Stimulated activated CD8-positive, alpha-beta memory T cell treated with anti-CD3 and anti-CD28 coated beads, Interleukin-15, amount 100 ng/mL, for 1 hour (primary cell): ENCODE measurements at places on chromosomes 3 and 15.

- no peak for DNase-seq
Measured at GRCh38 chr3:176321099-176321498, 876.2 kb downstream of the TBL1XR1 start.

DNA sequence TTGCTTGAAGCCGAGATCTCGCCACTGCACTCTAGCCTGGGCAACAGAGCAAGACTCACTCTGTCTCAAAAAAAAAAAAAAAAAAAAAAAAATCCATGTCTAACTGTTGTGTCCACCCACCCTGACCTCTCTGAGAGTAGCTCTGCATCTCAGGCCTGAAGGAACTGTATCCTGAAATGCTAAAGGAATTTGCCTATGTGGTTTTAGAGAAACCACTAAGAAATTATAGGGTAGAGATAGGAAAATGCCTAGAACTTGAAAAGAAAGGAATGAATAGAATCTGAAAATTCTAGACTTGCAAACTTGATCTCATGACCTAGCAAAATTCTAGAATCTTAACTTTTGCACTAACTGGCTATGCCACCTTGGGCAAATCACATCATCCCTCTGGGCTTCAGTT lies 217.5 kb upstream of the ROPN1 start:
- no peak for DNase-seq

DNA sequence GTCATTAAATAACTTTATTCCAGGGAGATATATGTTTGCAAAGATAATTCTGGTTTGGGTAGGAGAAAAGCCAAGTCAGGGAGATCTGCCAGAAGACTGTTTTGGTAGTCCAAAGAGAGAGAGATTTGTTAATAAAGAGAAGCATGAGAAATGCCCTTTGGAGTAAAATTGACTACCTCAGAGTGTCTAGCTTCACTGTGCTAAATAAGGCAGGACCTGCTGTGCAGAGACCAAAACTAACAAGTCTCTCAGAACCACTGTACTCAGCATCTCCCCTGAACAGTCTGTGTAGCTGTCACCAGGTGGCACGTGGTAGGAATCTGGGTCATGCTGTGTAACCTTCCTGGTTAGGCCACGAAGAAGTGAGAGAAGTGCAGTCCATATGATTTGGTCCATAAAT lies 31.6 kb upstream of the SLC35G2 start:
- DNase-seq: no peak

GRCh38 chr3:154112146-154112852 lies 8.9 kb upstream of the ARHGEF26 start:
- DNase-seq: no peak

GRCh38 chr3:87209111-87209510 lies 18.0 kb upstream of the CHMP2B start:
- DNase-seq: no peak

DNA sequence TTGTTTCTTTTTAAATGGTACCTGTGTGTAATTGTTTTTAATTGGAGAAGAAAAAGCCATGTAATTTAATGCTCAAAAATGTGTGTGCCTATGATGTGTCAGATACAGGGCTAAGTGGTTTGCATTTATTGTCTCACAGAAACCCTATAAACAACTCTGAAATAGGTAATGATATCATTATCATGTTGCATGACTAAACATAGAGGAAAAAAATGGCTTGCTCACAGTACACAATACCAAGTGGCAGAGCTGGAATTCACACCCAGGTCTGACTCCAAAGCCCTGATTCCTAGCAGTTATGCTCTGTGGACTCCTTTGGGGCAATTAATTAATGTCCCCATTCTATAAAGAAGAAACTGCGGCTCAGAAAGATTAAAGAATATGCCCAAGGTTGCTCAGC lies 237.4 kb upstream of the TRIM42 start:
- DNase-seq: no peak

DNA sequence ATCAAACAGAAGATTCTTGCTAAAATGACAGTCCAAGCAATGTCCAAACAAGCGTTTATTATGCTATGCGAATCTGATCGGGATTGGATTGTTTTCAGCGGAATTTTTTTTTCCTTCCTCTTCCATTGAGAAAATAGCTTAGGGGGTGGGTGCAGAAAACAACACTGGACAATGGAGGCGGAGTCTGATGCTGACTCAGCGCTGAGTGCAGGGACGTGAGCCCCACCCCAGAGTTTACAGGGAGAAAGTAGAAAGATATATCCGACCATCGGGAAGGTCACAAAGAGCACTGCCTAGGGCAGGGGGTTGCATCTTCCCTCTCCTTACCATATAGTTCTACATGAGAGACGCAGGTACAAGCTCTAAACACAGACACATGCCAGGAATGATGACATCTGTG lies 117.0 kb downstream of the FOXP1 start:
- DNase-seq: no peak

DNA sequence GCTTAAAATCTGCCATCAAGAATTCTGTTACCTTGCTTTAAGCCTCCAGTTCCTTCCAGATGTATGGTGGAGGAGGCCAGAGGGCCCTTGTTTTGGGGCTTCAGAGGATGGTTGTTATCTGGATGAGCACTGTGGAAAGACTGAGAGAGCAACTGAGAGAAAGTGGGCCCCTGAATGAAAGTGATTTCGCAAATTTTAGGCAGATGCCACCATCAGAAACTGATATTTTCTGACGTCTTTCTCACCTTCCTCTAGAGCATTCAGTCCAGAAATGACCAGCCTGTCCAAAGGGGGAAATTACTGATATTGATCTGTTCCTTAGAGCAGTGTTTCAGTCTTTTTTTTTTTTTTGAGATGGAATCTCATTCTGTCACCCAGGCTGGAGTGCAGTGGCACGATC lies 13.4 kb downstream of the B3GNT5 start:
- no peak for DNase-seq

DNA sequence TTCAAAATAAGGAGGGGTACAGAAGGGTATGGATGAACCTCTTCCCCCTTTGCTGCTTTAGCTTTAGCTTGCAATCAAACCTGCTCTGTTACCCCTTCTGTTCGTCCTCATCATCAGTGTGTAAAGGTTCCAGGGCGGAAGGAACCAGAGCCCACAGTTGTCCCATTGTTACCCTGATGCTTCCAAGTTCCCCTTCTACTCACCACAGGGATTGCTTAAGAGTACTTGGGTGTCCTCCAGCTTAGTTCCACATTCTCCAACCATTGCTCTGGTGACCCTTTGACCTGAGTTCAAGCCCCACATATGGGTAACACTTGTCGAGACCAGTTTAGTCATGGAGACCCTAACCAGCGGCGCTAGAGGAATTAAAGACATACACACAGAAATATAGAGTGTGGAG lies 1080.1 kb upstream of the ALCAM start:
- no peak for DNase-seq

GRCh38 chr3:171955598-171955997 lies 83.8 kb upstream of the FNDC3B start:
- no peak for DNase-seq

DNA sequence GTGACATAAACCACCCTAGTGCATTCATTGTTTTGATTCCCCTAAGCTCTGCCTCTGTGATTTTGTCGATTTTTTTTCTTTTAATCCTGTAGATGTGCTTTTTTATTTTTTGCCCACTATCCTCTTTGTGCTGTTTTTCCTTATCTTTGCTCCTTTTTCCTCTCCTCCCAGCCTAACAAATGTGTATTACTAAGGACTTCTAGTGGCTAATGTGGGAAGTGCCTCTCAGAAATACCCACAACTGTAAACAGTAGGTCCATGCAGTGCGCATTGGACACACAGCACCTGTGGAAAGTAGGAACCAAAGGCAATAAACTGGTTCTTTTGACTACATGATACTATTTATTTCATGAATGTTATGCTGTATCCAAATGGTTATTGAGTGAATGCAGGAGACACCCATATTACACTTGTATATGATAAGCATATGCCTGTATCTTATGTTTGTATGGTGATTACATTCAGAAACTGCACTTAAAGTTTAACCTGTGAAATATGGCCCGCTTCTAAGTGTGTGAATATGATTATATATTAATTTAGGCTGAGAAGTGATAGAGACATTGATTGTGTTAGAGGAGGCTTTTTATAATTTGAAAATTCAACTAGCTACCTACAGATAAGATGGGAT lies 147.8 kb downstream of the PLCL2 start:
- DNase-seq: no peak

- DNase-seq: no peak
Measured at GRCh38 chr15:78570710-78571109, 5.4 kb downstream of the CHRNA5 start.

- DNase-seq: no peak
Measured at GRCh38 chr3:69319652-69320051, 66.2 kb downstream of the FRMD4B start.

GRCh38 chr15:40105517-40106202 lies 3.0 kb downstream of the BMF start:
- DNase-seq: no peak

GRCh38 chr15:50824514-50824913 lies 59.0 kb upstream of the SPPL2A start:
- DNase-seq: no peak

DNA sequence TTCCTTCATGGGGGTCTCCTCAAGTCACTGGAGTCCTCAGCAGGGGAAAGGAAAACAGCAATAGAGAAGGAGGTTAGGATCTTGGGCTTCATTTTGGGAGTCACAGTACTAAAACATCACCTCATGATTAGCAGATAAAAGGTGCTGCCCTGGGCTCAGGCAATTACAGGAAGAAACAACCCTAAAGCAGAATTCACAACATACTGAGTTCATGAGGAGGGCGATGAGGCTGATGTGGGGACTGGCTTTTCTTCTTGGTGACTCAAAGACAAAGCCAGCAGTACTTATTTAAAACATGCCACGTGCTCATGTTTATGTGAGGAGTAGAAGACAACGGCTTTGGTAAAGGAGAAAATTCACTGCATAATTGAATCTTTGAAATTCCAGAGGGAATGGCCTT lies 822.3 kb upstream of the CFAP20DC start:
- DNase-seq: no peak

- no peak for DNase-seq
Measured at GRCh38 chr15:30872341-30872748, 31.4 kb upstream of the FAN1 start.

DNA sequence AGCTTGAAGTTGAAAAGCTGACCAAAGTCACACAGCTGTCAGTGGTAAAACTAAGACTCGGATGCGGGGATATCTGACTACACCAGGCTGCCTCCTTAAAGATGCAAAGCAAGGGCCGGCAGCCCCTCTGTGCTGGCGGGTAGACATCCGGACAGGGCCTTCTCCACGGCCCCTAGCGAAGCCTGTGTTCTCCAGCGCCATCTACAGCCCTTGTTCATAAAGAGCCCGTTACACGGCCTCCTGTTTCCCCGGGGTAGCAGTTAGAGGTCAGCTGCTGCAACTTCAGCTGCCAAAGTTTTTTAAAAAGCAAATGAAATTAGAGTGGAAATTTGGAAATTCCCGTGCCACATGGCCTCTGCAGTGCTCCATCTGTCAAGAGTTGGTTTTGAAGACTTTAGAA lies 383.0 kb downstream of the TBL1XR1 start:
- no peak for DNase-seq

- DNase-seq: no peak
Measured at GRCh38 chr3:5349343-5349742, 161.8 kb downstream of the EDEM1 start.

- no peak for DNase-seq
Measured at GRCh38 chr3:177039490-177040274, 157.6 kb downstream of the TBL1XR1 start.

DNA sequence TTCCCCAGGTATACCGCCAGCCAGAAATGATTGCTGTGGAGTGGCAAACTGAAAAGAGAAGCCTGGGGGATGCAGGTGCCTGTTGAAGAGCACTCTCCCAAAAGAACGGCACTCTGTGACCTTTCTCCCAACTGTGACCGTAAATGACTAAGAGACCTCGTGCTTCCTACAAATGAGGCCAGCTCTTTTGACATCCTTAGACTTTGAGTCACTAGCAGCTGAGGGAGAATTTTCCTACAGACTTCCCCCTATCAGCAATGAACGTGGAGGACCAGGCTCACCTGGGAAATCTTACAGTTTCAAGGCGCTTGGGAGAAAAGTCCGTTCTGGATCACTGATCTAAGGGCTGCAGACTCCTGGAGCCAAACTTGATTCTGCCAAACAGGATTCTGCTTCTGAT lies 8.6 kb downstream of the AQP9 start:
- no peak for DNase-seq

- no peak for DNase-seq
Measured at GRCh38 chr3:46609212-46609721, 3.1 kb upstream of the FAM240A start.

DNA sequence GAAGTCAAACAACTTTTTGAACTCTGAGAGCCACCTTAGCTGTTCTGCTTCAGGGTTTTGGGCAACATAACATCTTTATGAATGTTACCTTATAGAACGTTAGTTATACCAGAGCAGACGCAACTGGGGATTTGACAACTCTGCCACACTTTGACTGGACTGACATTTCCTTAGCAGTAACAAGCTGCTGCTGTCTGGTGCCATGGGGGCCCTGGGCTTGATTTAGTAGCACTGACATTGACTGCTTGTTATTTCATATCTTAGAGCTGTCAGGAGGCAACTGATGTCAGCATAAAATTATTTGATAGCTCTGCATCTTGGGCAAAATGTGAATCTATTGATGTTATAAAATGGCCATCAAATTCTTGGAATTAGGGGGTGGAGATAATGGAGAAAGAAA lies 285.4 kb downstream of the ROBO2 start:
- no peak for DNase-seq

GRCh38 chr3:185150561-185150960 lies 2.3 kb downstream of the C3orf70 start:
- DNase-seq: no peak

GRCh38 chr15:42493679-42494078 lies 1.8 kb upstream of the SNAP23 start:
- no peak for DNase-seq

DNA sequence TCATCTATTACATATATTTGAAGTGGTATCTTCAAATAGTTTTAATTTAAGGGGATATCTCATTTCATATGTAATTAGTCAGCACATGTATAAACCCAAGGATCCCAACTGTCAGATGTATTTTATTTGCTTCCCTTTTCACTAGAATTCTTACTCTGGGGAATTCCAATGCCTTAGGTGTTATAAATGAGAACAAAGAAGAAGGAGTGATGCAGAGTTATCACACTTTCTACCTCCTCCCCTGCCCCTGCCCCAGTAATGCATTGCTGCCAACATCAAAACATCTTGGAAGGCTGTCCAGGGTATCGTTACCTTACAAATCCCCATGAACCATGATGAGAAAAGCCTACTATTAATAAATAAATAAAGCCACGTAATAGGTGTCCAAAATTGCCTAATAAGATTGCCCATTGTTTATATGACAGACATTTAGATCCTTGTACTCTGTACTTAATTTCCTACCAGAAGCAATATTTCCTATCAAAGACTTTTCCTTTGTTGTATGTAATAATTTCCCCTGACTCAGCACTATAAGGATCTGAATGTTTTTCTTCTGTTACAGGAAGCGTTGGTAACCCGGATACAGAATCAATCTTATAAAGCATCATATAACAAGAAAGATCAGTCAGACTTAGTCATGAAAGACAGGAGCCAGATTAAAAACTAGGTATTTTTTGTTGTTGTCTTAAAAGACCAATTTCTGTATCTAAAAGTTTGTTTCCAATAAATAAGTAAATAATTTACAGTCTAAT lies 38.8 kb downstream of the CBLB start:
- no peak for DNase-seq

GRCh38 chr15:81323944-81324881 lies at the start of gene STARD5:
Gene STARD5, minus strand, starts transcription at chr15:81324141. Its CDS starts 42 bp downstream, at chr15:81324099.
- DNase-seq: peak; percentile 91
